ENCODE measurements at places on chromosomes 2 and 18.

- no peak for DNase-seq
These were observed 27.5 kb upstream of the REEP1 start for GRCh38 chr2:86364894-86365293.

- no peak for DNase-seq
These were observed 170.7 kb downstream of the CTIF start for GRCh38 chr18:48709371-48710062.

DNA sequence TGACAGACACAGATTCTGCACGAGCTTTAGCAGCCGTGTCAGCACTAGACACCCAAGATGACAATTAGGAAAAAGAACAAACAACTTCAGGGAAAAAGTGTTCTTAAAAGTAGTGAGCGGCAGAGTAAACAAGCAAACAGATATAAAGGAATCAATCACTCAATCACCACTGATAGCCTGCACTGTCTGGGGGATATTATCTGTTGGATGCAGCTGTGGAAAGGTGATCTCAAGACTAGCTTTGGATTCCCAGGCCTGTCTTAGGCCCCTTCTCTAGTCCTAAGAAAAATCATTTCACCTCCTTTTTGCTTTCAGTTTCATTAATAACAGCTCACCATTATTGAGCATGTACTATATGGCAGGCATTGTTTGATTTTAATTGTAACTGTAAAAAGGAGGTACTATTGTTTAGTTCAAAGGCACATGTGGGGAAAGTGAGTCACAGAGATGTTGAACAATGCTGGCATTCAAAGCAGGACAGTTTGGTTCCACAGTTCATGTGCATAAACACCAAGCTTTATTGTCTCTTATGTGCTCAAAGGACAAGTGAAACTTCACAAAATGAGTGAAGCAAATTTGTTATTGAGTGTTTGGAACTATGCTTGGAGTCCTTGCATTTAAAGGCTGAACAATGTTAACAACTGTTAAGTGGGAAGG, 147.3 kb upstream of the TCF4 start:
- no peak for DNase-seq

DNA sequence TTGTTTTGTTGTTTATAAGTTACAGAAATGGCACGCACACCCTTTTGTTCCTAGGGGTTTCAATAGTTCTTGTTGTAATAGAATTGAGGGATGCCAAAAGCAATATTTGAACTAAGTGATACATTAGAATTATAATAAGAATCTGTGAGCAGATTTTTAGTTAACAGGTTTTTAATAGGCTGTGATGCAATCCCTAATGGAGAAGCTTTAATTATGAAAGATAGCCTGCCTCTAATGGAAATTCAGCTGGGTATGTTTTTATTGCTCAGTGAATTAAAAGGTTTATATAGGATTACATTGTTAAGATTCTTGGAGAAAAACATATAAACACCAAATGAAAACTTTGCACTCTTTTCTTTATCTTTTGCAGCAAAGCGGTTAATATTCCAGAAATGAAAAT, 131.1 kb downstream of the PPP1R1C start:
- DNase-seq: no peak

GRCh38 chr2:123912171-123912570, 112.9 kb upstream of the CNTNAP5 start:
- DNase-seq: no peak

GRCh38 chr2:239052798-239053665, 205.1 kb downstream of the TWIST2 start:
- no peak for DNase-seq

GRCh38 chr2:147679955-147680531, 164.8 kb upstream of the ACVR2A start:
- peak; percentile 7 for DNase-seq

- no peak for DNase-seq
These were observed 10.1 kb downstream of the TBC1D8 start for GRCh38 chr2:101140978-101141655.

DNA sequence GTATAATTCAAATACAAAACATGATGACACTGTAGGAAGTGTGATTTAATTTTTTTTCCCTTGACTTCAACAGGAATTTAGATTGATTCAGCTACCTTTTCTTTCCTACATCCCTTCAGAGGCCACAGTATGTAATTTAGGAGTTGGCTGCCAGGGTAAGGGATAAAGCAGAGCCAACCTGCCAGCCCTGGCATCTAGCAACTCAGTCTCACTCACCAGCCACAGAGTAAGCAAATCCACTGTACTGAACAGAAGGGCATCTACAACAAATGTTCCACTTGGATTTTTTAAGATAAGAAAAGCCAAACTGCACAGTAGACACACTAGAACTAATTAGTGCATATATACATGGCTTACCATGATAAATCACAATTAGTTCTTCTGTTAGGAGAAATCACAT, 54.3 kb upstream of the PEX13 start:
- no peak for DNase-seq

DNA sequence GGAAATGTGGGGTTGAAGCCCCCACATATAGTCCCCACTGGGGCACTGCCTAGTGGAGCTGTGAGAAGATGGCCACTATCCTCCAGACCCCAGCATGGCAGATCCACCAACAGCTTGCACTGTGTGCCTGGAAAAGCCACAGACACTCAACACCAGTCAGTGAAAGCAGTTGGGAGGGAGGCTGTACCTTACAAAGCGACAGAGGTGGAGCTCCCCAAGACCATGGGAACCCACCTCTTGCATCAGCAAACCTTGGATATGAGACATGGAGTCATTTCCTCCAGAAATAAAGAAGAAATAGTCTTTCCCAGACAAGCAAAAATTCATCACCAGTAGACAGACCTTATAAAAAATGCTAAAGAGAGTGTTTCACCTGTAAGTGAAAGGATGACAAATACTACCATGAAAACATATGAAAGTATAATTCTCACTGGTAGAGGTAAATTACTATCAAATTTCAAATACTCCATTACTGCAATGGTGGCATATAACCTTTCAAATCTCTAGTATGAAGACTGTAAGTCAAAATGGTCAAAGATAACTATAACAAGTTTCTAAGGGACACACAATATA, 152.6 kb upstream of the EPHA4 start:
- DNase-seq: no peak

DNA sequence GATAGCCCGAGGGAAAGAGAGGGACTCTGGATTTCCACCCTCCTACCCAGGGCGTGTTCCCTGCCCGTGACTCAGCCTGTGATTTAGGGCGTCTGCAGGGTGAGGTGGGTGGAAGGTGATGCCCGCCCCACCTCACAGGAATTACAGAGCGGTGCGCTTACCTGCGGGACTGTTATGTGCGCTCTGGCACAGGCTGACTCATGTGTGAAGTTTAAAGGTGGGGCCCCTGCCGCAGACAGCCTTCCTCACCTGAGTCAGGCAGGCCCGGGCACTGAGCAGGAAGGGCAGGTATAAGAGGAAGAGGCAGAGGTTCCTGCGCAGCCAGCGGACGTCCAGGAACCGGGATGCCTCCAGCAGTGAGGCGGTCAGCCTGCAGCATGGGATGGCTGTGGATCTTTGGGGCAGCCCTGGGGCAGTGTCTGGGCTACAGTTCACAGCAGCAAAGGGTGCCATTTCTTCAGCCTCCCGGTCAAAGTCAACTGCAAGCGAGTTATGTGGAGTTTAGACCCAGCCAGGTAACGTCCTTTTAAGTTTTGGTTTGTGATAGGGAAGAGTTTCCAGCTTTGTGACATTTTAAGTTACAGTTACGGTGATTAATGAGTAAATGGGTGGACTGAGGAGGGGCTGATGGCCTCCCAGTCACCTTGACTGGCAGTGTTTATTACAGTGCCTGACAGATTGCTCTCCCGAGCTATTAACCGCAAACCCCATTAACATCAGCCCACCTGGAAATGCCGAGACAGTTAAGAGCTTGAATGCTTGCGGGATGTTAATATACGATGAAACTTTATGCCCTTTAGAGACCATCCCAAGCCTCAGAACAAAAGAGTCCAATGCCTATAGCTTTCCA, 141.6 kb upstream of the TTC39C start:
- peak; percentile 81 for DNase-seq

All from stomach (tissue), 19 donors.